ENCODE measurements at places on chromosomes 6 and 20. TPM values are rescaled to one million over a fixed set of nuclear protein-coding genes. Genes with fewer than 3 reads are reported as not detected.

Gene HCRTR2
- total RNA-seq, result not detected

Gene RNF39
- total RNA-seq, result 0.65 TPM

Gene C6orf58
- 0.55 TPM for total RNA-seq

DNA sequence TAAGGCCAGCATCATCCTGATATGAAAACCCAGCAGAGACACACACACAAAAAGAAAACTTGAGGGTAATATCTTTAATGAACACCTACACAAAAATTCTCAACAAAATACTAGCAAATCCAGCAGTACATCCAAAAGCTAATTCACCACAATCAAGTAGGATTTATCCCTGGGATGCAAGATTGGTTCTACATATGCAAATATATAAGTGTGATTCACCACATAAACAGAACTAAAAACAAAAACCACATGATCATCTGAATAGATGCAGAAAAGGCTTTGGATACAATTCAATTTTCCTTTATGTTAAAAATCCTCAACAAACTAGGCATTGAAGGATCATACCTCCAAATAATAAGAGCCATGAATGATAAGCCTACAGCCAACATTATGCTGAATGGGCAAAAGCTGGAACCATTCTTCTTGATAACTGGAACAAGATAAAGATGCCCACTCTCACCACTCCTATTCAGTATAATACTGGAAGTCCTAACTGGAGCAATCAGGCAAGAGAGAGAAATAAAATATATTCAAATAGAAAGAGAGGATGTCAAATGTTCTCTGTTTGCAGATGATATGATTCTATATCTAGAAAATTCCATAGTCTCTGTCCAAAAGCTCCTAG is 33.9 kb upstream of the CLVS2 start:
- DNase-seq, result no peak

DNA sequence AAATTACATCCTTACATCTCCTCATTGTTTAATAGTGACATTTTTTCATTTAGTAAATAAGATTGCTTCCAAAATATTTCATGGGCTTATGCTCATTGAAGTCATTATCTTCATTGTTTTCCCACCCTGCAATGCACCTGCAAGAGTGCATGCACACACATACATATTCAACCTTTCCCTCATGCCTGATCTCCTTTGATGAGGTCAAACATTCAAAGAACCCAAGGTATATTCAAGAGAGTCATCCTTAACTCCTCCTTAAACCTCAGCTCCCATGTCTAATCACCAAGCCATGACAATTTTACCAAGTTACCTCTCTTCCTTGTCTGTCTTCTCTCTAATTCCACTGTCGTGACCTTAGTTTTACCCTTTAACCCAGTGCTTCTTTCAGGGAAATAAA is 56.5 kb downstream of the HIVEP2 start:
- no peak for DNase-seq

GRCh38 chr20:49276961-49277785 is 684 bp downstream of the ZNFX1 start:
- peak; percentile 65 for DNase-seq

Gene OXT
- not detected for total RNA-seq

DNA sequence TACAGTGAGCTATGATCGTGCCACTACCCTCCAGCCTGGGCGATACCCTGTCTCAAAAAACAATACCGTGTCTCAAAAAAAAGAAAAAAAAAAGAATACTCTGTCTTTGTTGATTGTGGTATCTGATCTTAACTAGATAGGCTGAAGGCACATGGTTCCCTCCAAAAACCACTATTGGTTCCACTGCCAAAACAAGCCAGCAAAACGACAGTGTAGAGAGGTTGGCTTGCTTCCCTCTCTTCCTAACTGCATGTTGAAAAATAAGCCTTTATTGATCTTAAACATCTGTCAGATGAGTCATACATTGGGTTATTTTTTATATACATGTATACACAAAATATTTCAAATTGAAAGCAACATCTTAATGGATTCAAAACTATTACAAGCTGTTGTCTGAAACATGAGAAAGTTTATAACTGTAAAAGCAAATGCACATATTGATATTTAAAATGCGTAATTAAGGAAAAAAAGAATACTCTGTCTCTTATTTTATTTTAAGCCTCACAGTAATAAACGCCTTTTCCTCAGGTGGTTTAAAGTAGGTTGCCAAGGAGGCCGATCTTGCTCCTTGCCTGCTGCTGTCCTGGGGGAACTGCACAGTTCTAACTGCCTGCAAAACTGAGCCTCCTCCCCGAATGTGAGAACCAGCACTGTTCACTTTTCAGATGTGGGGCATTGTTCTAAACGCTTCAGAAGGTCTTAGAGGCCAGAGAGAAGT is 7.0 kb upstream of the NINL start:
- DNase-seq, result no peak

DNA sequence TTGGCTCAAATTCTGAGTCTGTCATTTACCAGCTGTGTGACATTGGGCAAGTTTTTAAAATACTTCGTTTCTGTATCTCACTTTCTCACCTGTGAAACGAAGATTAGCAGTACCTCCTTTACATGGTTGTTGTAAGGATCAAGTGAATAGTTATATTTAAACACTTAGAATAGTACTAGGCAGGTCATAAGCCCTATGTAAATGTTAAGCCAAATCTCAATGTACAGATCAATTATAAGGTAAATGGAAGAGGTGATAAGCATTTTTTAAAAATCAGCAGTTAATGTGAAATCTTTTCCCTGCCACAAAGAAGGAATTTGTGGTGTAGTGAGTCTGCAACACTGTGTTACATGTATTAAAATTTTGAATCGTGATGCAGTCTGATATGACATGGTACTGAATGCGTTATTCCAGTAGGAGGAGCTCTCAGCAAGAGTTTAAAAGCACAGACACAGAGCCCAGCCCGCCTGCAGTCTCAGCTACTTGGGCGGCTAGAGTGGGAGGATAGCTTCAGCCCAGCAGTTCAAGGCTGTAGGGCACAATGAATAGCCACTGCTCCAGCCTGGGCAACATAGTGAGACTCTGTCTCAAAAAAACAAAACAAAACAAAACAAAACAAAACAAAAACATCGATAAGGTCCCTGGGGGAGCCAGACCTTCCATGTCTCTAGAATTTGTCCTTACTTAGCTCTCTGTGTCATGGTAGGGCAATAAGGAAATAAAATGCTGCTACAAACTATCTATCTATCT is 46.0 kb downstream of the GTF2H5 start:
- DNase-seq, result peak; percentile 64

DNA sequence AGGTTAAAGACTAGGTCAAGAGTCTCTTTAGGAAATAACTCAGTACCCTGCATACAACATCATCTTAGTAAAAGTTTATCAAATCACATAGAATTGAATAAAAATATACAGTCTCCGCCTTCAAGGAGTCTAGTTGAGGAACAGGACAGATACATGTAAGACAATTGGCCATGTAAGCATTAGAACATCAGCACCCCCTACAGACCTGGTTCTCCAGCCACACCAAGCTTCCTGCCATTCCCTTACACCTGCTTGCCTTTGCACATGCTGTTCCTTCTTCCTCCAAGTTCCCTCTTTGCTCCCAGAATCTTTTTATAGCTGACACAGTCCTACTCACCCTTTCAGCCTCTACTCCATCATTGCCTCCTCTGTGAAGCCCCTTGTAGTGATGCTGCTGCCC is 187.8 kb upstream of the LRFN2 start:
- DNase-seq, result no peak

- no peak for DNase-seq
Observed at GRCh38 chr6:25987845-25988244, 25.2 kb downstream of the TRIM38 start.

GRCh38 chr6:6509284-6509683 is 79.2 kb upstream of the LY86 start:
- DNase-seq, result no peak

Gene CDH4
- 0.26 TPM for total RNA-seq

DNA sequence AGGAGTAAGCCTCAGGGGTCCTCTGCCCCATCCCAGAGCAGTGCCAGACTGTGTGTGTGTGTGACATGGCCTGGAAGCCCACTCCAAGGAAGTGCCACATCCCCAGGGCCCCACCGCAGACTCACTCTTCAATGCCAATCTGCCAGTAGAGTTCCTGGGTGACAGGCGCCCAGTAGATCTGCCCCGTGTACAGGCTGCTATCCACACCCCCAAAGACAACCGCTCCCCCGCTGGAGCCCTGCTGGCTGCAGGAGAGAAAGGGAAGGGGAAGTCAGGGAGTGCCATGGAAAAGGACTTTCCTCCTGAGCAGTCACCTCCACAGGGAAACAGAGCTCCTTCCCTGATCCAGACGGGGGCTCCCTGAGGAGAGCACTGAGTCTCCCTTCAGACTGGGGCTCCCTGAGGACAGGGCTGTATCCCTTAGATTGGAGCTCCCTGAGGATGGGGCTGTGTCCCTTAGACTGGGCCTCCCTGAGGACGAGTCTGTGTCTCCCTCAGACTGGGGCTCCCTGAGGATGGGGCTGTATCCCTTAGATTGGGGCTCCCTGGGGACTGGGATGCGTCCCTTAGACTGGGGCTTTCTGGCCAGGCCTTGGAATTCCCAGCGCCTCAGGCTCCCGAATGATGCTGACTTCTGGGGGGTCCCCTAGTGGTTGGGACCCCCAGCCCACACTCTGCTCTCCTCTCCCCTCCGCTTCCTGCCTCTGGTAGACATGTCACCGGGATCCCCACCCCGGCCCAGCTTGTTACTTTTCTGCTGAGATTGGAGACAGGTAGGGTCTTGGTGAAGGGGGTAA is 5.2 kb upstream of the TFEB start:
- no peak for DNase-seq

Gene PRKN
- total RNA-seq, result 12.1 TPM

Gene RNF182
- total RNA-seq, result 0.89 TPM

GRCh38 chr6:111183702-111184517 is 96.6 kb downstream of the SLC16A10 start:
- DNase-seq, result no peak

Gene CST7
- total RNA-seq, result 1.6 TPM

GRCh38 chr6:158048589-158048988 is 66.9 kb downstream of the SYNJ2 start:
- DNase-seq, result no peak

DNA sequence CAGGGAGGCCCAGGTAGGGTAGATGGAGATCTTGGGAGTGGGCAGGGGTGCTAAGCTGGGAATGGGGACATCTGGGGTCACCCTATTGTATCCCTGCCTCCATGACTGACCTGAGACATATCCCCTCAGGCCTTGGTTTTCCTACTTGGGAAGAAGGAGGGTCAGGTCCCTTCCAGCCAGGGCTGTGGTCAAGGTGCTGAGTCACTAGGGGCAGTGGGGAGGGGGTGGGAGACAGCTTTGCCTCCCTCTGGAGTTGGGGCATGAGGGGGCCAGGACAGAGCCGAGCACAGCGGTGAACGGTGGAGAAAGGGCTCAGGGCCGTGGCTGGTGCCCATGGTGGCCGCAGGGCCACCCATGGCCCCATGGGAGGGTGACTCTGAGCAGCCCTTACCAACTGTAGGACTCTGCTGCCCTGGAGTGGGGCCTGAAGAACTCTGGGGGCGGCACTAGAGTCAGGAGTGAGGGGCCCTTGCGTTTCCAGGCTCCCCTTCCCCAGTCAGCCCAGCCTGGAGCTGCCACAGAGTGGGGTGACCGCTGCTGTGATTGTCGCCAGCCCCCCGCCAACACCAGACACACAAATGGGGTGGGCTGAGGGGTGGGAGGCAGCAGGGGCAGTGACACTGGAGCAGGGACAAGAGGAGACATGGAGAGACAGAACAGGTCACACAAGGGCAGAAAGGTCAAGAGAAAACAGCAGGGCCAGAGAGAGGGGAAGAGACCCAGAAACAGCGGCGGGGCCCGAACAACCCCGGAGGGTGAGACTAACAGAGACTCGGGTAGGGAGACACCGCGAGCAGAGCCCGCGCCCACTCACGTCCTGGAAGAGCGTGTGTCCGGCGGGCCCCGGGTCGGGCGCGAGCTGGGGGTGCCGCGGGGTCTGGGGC is 576 bp downstream of the NECAB3 start:
- DNase-seq, result no peak

Gene EDN1
- total RNA-seq, result 4.3 TPM

DNA sequence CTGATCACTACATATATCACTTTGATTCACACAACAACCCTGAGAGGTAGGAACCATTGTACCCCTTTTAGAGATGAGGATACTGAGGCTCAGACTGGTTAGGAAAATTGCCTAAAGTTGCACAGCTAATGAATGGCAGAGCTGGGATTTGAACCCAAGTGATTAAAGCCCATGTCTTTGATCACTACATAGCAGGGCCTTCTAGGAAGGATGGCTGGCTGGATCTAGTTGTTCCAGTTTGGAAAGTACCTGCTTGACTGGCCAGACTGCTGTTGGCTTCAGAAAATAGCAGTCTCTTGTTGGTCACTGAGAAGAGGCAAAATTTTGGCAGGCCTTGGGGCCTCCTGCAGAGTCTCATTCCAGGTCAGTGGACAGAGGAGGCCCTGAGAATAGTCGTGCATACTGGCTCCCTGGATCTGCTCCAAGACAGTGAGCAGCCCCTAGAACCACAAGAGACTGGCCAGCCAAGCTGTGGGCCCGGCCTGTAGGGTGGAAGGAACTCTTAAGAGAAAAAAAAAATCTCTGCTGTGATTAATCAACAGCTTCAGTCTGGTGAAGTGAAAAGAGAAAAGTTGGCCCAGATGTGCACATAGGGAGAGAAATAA is 17.5 kb downstream of the PPARD start:
- DNase-seq, result no peak

GRCh38 chr20:33554914-33555420 is 65.1 kb downstream of the CBFA2T2 start:
- DNase-seq, result no peak

Gene RAET1L
- total RNA-seq, result not detected

DNA sequence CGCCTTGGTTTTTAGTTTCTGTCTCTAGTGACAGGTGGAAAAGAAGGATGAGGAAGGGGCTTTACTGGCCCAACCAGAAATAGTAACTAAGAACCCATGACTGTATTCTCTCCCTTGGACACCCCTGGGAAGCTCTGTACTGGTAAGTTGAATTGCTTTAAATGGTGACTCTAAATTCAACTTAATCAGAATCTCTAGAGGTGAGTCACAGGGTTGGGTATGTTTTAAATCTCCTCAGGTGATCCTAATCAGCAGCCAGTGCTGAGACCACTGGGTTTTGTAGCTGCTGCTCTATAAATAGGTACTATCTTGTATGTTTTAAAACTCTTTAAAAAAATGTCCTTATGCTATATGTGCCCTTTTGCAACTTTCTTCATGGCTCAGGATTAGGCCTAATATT is 314.0 kb upstream of the ECI2 start:
- no peak for DNase-seq

GRCh38 chr6:13863699-13864155 is 49.4 kb upstream of the MCUR1 start:
- DNase-seq, result no peak

DNA sequence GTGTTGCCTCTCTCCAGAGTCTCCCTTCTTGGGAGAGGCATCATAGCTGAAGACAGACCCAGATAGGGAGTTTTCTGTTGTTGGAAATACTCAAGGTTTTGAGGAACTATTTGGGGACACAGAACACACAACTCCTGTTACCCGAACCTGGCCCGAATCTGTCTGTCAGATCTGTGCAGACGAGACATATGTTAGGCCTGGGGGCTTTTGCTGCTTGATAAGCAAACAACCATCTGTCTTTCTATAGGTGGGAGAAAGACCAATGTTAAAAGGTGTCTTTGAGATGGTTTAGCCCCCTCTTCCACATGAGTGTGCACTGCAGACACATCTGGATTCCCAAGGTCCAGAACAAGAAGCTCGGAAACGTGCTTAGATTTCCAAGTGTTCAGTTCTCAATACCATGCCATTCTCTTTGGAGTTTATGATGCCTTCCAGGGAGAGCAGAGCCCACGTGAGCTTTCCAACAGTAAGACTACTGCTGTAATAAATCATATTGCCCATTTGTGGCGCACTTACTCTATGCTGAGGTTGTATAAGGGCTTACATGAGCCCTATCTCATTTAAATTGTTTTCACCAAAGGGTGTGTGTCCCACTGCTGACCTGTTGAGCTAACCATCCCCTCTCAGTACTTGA is 3.8 kb upstream of the STX16 start:
- DNase-seq, result peak; percentile 29

- DNase-seq, result no peak
Observed at GRCh38 chr6:122702841-122703240, 76.7 kb upstream of the FABP7 start.

Measured in ureter (tissue), 1 donor.